ENCODE measurements at places on chromosomes 4 and X. TPM values are rescaled to one million over a fixed set of nuclear protein-coding genes. Genes with fewer than 3 reads are reported as not detected.

Gene P2RY8
- total RNA-seq: 0.59 TPM

Gene CPE
- 142 TPM for total RNA-seq

Gene CCDC149
- 462 TPM for total RNA-seq

Gene TLR3
- 8.6 TPM for total RNA-seq

Gene PLP1
- total RNA-seq: 1.3 TPM

Gene SLITRK4
- 2.3 TPM for total RNA-seq

Gene GLOD5
- total RNA-seq: not detected

Gene TEX13B
- not detected for total RNA-seq

Gene SPANXN4
- not detected for total RNA-seq

Gene MAGEA1
- total RNA-seq: not detected

Gene VEGFC
- total RNA-seq: 12.9 TPM

Gene BOD1L1
- total RNA-seq: 54.9 TPM

Gene SPANXB1
- total RNA-seq: not detected

Gene LDOC1
- 8.5 TPM for total RNA-seq

Gene TLL1
- 16.6 TPM for total RNA-seq

Gene ZNF674
- total RNA-seq: 1.2 TPM

Gene SNCA
- total RNA-seq: 67.4 TPM

Gene VCX
- not detected for total RNA-seq

Gene SPATA4
- 1.6 TPM for total RNA-seq

Gene GSX2
- not detected for total RNA-seq

Gene SPANXA1
- total RNA-seq: not detected

Gene MAGEB17
- not detected for total RNA-seq

Gene ASB9
- total RNA-seq: 13.8 TPM

Gene IL3RA
- total RNA-seq: 16.2 TPM

Gene CAPN6
- 0.26 TPM for total RNA-seq

Gene GPM6B
- total RNA-seq: 1.8 TPM

Gene VCX3A
- total RNA-seq: not detected

Gene FAM47B
- not detected for total RNA-seq

Gene UPF3B
- total RNA-seq: 2.6 TPM

Gene DMD
- 76.9 TPM for total RNA-seq

Gene FGF16
- total RNA-seq: 1.2 TPM

Gene SULT1E1
- total RNA-seq: not detected

Gene SLC9B2
- 25.6 TPM for total RNA-seq

Gene MAGEH1
- total RNA-seq: 88.8 TPM

Gene SUPT20HL2
- total RNA-seq: not detected

Gene NCAPG
- total RNA-seq: not detected

Gene SPACA5
- total RNA-seq: not detected

Gene NAA11
- 0.14 TPM for total RNA-seq

Gene CLNK
- total RNA-seq: not detected

Gene ADH1B
- total RNA-seq: 684 TPM

Gene MBTPS2
- 9.1 TPM for total RNA-seq

Gene WDR17
- total RNA-seq: 7.2 TPM

Gene SRPX2
- total RNA-seq: 23.8 TPM

Gene EPHA5
- total RNA-seq: 10.4 TPM

Gene ARL9
- total RNA-seq: 0.14 TPM

Gene FAAH2
- 4.8 TPM for total RNA-seq

Gene OPHN1
- total RNA-seq: 8.5 TPM

Gene FANCB
- total RNA-seq: 2.9 TPM

Gene LARP1B
- 11.2 TPM for total RNA-seq

Gene CT47A7
- not detected for total RNA-seq

Gene TBX22
- not detected for total RNA-seq

Gene GAGE12J
- total RNA-seq: not detected

Gene TMEM165
- total RNA-seq: 191 TPM

Gene PSAPL1
- total RNA-seq: not detected

Gene PCDH11X
- total RNA-seq: 3.6 TPM

Gene PDE5A
- total RNA-seq: 192 TPM
